ENCODE measurements at places on chromosomes 7 and 10.

DNA sequence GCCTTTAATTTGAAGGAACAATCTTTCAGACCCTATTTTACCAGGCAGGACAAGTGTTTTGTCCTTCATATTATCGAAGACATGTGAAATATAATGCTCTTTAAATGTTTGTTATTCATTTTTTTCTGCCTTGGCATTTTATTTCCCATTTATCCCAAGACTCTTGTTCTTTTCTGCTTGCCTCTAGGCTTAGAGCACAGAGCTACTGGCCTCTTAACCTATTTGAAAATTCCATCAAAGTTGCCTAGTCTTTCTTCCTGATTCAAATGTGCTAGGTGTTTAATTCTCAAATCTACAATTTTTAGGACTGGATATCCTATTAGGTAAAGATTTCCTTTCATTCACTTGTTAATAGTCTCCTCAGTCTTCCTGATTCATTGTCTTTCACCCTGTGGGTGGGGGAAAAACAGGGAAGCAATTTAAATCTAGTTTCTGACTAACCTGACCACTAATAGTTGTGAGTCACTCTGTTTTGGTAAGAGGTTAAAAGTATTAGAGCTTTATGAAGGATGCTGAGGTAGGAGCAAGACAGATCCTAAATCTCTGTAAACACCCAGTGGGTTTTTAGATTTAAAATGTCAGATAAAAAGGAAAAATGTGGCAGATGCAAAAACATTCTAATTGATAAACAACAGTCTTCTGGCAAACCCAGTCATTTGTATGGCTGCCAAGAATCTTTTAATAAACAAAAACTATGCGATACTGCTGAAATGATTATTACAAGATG lies 1.5 kb downstream of the LIPK start:
- DNase-seq, result peak; percentile 78

DNA sequence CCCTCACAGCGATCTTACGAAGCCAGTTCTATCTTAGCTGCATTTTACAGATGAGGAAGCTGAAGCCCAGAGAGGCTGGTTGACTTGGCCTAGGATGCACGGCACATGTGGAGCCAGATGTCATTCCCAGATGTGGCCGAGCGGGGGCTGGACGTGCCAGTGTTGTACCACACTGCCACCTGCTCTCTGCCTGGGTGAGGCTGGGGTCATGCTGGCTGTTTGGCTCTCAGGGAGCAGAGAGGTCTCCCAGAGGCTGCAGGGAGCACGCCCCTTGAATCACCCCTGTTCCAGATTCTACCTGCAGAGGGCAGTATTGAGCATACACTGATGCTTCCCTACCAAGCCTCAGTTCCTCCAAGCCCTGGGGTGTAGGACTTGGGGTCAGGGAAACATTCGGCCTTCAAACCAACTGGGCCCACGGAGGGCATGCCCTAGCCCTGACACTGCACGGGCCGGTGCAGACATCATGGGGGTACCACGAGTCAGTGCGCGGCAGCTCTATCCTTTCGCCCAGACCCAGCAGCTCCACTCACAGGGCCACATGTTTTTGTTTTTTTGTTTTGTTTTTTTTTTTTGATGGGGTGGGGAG lies 3.8 kb upstream of the GTF2IRD1 start:
- peak; percentile 43 for DNase-seq

- DNase-seq, result peak; percentile 31
Measured at GRCh38 chr7:134502463-134503371, 24.6 kb upstream of the AKR1B10 start.

- DNase-seq, result no peak
Measured at GRCh38 chr10:4693967-4694366, 132.0 kb upstream of the AKR1E2 start.

GRCh38 chr10:124963866-124964720 lies 22.2 kb downstream of the ZRANB1 start:
- DNase-seq, result no peak

- no peak for DNase-seq
Measured at GRCh38 chr7:94354953-94355352, 39.7 kb upstream of the COL1A2 start.

- no peak for DNase-seq
Measured at GRCh38 chr10:92502296-92502808, 71.5 kb downstream of the IDE start.

DNA sequence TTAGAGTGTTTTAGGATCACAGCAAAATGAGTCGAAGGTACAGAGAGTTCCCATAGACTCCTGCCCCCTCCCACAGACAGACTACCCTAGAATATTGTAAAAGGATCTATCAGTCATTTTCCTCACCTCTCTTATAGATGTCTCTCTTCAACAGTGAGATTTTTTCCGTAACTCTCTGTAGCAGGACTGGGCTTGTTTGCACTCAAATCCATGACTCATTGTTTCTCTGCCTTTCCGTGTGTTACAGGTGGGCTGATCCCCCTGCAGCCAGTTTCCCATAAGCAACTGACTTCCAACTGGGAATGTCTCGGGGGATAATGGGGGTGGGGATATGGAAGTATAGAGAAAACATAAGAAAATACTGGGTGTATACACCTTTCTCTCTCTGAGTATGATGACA lies 921.0 kb downstream of the GATA3 start:
- no peak for DNase-seq

DNA sequence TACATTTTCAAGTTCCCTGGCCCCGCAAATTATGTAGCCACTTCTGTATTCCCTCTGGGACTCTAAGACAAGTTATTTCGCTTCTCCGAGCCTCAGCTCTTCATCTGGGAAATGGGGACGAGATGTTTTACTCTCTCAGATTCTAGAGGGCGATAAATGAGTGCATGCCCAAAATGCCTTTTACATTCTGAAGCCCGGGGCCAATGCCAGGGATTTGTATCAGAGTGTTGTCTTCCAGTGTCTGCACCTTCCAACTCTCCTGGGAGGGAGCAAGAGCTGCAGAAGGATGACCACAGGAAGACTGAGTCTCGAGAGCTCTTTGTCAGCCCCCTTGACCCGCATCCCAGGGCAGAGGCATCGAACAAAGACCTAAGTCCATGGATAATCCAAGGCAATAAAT lies 39.9 kb downstream of the BUB3 start:
- no peak for DNase-seq

DNA sequence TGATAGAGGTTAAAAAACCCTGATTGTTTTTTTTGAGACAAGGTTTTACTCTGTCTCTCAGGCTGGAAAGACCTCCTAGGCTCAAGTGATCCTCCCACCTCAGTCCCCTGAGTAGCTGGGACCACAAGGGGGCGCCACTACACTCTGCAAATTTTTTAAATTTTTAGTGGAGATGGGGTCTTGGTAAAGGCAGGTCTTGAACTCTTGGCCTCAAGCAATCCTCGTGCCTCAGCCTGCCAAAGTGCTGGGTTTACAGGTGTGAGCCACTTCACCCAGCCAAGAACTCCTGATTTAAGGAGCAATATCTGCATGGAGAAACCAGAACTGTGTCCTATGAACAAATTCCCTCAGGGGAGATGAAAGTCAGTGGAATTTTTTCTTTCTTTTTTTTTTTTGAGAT lies 7.3 kb upstream of the KLHDC10 start:
- DNase-seq, result peak; percentile 48

DNA sequence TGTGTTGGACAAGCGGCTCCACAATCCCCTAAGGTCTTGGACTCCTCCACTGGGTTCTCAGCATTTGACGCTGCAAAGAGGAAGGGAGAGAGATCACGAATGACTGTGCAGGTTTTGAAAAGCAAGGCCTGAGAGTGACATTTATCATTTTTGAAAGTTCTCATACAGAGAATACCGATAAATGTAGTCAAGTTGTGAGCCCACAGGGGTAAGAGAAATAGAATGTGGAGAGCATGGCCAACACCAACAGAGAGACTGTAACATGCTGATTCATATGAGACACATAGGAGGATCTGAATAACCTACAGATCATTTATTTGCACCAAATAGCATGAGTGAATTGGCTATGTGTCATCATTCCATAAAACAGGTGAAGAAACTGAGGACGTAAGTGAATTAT lies 230.5 kb upstream of the MBL2 start:
- DNase-seq, result no peak

DNA sequence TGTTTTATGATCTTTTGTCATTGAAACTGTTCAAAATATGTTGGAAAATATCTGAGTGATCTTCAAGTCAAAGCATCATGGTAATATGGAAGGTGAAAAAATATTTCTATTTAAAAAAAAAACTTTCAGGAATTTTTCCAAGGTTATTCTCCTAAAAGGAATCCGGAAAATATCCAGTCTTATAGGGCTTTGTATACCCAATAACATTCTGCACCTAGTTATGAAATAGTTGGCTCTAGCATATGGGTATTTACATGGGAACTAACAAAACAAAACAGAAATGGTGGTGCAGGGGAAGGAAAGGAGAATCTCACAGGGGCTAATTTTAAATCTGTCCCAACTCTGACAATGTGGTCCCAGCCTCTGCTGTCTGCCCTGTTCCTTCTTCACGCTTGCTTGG lies 167.1 kb upstream of the RHEB start:
- DNase-seq, result peak; percentile 44

DNA sequence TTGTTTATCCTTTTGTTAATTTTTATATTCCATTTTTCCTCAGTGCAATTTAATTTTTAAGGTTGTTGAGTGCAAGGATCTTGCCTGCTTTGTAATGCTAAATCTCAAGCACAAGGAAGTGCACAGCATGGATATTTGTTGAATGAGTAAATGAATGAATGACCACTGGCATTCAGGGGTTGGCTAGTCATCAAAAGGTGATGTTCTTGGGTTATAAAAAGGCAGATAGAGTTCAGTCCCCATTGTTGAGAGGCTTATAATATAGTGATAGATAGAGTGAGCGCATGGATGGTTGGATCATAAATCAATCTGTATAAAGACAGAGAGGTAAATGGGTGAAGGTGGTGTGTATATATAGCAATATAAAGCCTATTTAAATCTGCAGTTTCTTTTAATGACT lies 193.2 kb upstream of the KLF6 start:
- DNase-seq, result peak; percentile 60

GRCh38 chr10:89494068-89494467 lies 41.3 kb downstream of the SLC16A12 start:
- DNase-seq, result no peak

DNA sequence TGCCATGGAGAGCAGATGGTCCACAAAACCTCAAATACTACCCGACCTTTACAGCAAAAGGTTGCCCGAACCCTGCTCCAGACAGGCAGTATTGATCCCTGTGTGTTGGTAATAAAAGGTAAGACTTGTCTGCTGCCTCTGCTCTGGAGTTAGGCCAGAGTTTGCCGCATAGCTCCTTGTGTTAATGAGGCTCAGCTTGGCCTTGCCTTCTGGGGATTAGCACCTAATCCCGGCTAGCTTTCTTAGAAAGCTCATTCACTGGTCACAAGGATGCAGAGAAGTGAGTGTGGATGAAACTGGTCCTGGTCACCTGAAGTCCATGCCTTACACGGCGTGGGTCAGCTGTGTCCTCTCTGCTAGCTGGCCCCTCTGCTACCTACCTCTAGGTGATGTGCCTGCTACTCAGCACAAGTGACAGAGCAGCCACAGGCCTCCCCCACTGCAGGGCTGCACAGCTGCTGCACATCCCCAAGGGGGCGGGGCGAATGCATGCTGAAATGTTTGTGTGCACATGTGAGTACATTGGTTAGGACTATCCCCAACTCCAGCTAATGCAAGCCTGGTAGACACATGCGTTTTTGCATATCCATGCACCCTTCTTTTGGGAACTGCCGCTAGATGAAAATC lies 31.7 kb upstream of the SYPL1 start:
- no peak for DNase-seq

GRCh38 chr10:132133449-132134240 lies 53.1 kb upstream of the DPYSL4 start:
- no peak for DNase-seq

DNA sequence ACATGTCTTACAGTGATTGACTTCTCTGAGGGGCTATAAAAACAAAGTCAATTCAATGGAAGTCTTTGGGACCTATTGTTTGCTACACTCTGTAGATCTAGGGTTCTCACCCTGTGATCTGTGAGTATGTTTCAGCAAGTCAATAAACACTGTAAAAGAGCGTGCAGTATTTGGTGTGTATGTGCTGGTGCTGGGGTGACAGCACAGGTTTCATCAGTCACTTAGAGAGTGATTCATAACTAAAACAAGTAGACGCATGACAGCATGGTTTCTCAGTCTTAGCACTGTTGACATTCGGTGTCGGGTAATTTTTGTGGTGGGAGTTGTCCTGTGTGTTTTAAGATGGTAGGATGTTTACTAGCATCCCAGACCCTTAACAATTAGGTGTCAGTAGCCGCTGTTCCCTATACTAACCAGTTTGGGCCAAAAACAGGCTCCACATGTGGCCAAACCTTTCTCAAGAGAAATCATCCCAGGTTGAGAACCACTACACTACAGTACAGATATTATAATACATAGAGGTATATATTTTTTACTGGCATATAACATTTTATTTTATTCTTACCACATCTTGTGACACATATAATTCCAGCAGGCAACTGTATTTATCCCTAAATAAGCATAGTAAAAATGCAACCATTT lies 411.8 kb downstream of the ARL4A start:
- DNase-seq, result no peak

GRCh38 chr7:54837168-54837567 lies 78.2 kb upstream of the SEC61G start:
- no peak for DNase-seq

GRCh38 chr10:114686013-114686412 lies 27.9 kb upstream of the ABLIM1 start:
- DNase-seq, result peak; percentile 28

- DNase-seq, result no peak
Measured at GRCh38 chr7:29798422-29798821, 7.9 kb upstream of the WIPF3 start.

GRCh38 chr10:67433276-67433675 lies 262.7 kb downstream of the CTNNA3 start:
- no peak for DNase-seq

DNA sequence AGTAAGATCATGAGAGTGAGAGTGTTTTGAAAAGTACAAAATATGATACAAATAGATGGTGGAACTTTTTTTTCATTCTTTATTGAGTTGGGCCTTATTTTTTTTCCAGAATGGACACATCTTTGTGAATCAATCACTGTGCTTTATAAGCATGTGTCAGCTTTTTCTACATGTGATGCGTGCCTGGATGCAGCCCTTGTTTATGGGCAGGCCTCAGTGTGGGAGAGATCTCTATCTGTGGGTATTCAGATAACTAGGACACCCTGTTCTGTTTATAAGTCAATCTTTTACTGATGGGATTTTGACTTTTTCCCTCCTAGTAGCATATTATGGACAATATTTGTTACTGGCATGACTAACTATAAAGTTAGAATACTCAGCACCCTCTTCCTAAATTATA lies 42.9 kb upstream of the IKZF1 start:
- DNase-seq, result no peak

DNA sequence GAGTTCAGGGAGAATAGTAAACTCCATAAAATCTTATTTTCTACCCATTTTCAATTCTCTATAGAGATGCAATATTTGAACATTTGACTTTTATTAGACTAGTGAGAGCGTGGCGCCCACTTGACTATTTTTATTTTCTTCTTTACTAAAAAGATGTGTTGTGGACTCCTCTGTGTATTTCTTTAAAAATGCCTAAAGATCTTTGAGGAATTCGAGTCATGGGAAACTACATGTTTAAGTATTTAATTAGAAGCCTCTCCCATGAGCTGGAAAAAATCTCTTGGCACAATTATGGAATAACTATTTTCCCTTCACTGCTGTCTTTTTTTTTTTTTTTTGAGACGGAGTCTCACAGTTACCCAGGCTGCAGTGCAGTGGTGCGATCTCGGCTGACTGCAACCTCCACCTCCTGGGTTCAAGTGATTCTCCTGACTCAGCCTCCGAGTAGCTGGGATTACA lies 124.2 kb downstream of the ARHGAP12 start:
- DNase-seq, result peak; percentile 54

Data from fibroblast of upper back skin (primary cell).